ENCODE measurements at places on chromosomes 3 and 15.

GRCh38 chr3:133855772-133856171, 39.9 kb downstream of the RAB6B start:
- no peak for DNase-seq

DNA sequence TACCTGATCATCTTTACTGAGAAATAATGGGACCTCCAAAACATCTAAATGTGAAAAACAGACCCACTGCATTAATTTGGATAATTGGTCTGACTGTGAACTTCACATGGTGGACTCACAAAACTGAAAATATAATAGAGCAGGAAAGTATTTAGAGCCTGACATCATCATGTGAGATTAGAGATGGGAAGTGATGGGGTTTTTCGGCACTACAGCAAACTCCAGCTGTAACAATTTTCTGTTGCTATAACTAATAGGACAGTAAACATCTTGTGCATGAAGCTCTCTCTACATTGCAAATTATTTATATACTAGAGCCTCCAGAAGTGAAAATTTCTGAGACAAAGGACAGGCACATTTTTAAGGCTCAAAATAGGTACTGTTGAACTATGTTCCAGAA, 32.2 kb downstream of the VEPH1 start:
- no peak for DNase-seq

- DNase-seq, result no peak
Observed at GRCh38 chr3:12560505-12561190, 3.8 kb downstream of the MKRN2 start.

DNA sequence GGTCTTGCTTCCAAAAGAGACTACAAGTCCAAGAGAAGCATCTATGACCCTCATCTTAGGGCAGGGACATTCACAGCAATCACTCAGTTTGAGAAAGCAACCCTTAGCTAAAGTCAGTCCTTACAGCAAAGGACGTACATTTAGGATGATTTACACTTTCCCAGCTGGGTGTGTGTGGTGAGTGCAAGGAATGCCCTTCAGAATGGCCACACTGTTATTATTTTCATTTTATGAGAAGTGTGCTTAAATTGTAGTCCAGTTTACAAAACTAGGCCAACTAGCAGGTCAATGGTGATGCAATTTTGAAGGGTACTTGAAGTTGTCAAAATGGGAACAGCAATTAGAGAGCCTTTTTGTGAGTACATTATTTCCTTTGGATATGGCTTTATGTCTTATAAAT, 26.0 kb upstream of the CCK start:
- no peak for DNase-seq

DNA sequence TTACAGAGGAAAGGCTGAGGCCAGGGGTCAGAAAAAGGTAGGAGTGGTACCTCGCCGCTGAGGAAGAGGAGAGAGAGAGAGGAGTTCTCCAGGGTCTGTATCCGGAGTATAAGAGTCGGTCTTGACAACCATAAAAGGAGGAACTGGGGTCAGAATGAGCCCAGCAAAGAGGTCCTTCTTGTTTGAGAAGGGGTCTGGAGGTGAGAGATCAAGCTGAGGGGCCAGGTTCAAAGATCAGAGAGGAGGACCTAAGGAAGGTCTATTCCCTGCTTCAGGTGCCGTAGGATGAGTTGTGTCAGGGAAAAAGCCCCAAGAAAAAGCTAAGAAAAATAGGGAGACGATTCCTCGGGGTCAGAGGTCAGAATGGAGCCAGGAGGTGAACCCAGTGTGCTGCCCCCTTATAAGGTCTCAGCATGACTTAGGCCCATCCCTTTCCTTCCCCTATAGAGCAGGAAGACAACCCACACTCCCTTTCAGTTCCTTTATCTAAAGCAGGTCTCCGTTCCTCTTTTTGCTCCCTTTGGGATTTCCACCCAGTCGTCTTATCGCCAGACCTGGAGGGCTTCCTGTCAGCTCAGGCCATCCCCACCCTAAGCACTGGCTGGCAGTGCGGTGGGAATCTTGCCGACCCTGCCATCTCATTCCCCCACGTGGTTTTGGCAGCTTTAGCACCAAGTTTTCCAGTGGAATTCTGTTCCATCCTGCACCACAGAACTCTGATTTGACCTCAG, 651 bp downstream of the MTMR14 start:
- no peak for DNase-seq

DNA sequence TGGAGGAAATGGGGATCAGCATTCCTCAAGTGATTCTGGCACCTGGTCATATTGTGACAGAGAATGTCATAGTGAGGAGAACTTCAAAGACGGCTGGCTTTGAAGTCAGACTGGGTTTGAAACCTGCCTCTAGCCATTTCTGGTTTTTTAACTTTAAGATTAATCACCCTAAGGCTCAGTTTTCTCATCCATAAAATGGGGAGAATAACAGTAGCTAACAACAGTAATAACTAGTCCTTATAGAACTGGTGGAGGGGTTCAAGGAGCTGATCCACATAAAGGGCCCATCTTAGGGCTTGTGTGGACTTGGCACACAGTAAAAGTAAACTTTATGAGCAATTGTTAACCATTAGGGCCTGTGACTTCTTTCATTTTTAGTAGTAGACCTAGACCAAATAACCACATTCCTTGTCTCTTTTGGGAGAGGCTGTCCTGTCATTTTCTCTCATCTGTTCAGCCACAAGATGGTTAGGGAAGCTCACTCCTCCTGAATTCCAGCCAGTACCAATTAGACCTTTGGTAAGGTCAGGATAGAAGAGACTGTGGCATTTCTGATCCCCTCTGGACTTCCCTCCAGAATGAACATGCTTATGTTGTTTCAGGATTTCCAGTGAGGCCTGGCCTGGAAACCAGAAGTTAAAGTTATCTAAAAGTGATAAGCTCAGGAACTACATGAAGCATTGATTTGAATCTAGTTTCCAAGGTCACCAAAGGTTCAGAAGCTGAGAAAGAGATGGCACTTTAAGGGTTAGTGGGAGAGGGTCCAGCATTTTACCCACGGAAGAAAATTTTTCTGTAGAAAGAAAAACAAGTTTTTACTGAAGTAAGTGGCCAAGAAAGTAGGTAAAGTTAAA, 159.3 kb upstream of the DPH6 start:
- DNase-seq, result no peak

- no peak for DNase-seq
Observed at GRCh38 chr15:69451951-69452691, 497 bp upstream of the RPLP1 start.

- DNase-seq, result no peak
Observed at GRCh38 chr15:34719695-34720094, 35.1 kb downstream of the GJD2 start.

DNA sequence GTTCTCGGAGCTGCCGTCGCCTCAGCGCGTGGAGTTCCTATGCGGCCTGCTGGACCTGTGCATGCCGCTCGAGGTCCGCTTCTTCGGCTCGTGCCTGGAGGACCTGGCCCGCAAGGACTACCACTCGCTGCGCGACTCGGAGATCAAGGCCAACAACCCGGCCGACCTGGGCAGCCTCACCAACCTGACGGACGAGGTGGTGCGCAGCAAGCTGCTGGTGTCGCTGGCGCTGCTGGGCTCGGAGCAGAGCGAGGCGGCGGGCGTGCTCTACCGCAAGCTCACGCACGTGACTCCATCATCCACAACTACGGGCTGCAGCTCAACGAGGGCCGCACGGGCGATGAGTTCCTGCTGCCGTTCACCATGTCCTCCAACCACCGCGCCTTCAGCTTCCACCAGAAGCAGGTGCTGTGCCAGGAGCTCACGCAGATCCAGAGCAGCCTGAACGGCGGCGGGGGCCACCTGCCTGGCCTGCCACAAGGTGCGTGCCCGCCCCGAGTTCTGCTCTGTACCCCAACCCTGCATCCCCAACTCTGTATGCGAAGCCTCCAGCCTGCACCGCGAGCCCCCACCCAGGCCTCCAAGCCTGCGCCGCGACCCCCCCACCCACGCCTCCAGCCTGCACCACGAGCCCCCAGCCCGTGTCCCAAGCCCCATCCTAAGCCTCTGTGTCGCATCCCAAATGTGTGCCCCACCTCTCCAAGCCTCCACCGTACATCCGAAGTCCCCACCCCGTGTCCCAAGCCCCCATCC, 178.2 kb downstream of the OR4M2 start:
- DNase-seq, result no peak

- DNase-seq, result no peak
Observed at GRCh38 chr3:187713504-187713903, 11.1 kb upstream of the RTP2 start.

DNA sequence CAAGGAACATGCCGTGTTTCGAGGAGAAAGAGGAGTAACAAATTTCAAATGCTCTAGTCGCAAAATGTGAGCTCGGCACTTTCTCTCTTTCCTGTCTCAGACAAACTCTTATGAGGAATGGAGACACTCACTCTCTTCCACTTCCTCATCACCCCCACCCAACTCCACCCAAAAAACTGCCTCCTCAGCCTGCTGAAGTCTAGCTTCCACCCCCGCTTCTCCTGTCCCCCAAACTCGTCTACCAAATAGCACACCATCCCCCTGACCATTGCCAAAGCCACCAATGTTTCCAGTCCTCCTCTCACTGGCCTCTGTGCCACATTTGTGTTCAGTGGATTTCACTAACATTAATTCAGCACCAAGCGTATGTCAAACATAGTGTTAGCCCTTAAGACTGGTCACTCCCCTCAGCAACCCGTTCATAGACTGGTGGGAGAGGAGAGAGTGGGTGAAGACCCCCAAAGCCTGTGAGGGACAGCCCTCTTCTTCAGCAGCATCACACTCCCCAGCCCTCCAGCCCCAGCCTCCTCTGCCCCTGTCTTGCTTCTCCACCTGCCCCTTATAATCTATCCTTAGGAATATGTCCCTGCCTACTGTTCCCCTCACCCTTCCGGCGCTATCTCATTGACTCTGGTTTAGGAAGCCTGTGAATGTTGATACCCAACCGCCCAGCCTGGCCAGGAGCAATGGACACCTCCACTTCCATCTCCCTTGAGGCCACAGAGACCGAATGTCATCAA, 77.3 kb downstream of the FAM174B start:
- DNase-seq, result no peak

GRCh38 chr15:52012210-52012609, 6.8 kb upstream of the MAPK6 start:
- no peak for DNase-seq

DNA sequence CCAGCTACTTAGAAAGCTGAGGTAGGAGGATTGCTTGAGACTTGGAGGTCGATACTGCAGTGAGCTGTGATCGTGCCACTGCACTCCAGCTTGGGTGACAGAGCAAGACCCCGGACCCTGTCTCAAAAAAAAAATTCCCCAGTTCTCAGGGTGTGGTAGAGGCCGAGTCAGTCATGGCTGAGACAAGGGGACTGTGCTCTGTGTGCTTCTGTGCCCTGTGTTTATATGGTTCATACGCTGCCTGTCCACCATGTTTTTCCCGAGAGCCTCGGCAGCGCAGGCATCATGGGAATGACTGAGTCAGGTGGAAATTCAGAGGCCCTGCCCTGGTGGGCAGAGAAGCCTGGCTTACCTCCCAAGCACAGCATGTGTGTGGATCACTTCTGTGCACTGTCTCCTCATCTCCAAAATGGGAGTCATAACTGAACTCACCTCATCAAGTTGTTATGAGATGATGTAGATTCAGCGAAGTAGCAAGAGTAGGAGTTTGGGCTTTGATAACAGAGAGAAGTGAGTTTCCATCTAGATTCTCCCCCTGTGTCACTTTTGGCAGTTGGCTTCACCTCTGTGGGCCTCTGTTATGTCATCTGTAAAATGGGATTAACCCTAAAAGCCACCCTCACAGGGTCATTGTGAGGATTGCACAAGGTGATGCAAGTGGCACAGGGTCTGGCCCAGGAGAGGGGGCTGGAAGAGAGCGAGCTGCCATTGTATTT, 56.9 kb downstream of the FLNB start:
- no peak for DNase-seq

- no peak for DNase-seq
Observed at GRCh38 chr3:4988983-4989834, 10.0 kb downstream of the BHLHE40 start.

- DNase-seq, result no peak
Observed at GRCh38 chr3:114417675-114418074, 123.8 kb downstream of the TIGIT start.

DNA sequence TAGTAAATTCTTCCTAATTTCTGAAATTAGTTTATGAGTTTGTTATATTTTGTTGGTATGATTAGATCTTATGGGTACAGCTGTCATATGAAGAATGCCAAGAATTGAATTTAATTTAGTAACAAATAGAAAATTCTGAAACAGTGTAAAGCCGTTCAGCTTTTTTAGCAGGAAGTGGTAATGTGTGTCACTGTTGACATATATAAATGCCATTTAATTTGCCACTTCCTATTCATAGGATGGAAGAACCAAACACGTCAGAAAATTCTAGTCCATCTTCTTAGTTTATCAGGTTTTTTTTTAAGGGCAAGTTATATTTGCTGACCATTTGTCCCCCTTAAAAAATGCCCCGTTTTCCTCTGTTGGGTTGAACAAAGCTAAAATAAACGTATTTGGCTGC, 43.0 kb downstream of the RAB8B start:
- no peak for DNase-seq

DNA sequence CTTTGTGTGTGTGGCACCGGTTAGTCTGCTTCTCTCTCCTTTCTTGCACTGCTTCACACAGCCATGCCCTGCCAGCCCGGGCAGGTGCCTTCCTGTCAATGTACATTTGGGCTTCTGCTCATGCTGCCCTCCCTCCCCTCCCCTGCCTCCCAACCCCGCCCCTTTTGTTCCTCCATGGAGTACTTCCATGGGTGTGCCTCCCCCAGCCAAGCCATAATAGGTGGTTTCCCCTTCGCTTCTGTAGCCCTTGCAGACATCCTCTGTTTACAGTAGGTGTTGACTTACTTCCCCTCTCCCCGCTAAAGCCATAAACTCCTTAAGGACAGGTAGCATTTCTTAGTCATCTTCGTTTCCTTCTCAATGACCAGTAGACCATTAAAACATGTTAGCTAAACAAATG, 31.8 kb upstream of the CRTC3 start:
- DNase-seq, result no peak

DNA sequence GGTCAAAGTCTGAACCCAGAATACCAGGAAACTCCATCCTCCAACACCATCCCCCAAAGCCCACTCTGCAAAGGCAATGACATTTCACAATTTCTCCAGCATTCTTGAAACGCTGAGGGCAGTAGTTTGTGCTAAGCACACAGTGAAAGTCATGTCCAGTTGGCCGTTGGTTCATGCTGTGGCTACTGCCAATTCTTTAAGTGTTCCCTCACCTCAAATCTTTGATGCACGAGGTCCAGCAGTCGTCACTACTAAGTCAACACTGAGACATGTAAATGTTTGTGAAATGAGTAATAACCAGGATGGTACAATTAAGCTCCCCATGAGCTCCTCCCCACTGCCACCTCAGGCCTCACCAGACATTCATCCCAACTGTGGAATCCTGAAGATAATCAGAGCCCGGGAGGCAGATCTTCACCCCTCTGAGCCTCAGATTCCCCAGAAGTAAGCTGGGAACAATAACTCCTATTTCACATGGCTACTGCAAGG, 7.0 kb downstream of the SUCLG2 start:
- DNase-seq, result no peak

GRCh38 chr15:44736181-44736765, at the start of gene TRIM69:
Gene TRIM69 (plus strand): TSS chr15:44736528. CDS start chr15:44736705, 177 bp downstream.
- DNase-seq, result no peak

DNA sequence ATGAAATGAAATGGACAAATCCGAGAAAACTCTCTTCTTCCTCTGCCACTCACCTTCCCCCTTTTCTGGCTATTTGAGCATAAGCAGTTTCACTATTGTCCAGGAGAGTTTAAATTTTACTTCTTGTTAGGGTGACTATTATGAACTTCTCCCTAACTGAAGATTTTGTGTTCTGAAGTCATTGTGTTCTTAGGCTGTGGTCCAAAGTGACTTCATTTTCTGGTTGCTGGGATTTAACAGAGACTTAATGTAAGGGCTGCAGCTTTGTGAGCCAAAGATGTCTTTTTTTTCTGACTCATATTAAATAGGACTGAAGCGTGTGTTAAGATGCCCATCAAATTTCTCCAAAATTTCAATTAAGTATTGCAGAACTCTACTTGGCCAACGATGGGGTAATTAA, 46.5 kb upstream of the FSTL1 start:
- no peak for DNase-seq

- DNase-seq, result no peak
Observed at GRCh38 chr3:176971613-176972174, 225.6 kb downstream of the TBL1XR1 start.

All from stimulated activated CD4-positive, alpha-beta T cell treated with anti-CD3 and anti-CD28 coated beads, Interleukin-1b, Interleukin-23, amount 100 ng/mL, for 4 hours (primary cell).